Suppressor macrophage (primary cell): ENCODE measurements at places on chromosomes 7 and 10.

- DNase-seq, result no peak
Measured at GRCh38 chr10:77410523-77410922, 227.1 kb downstream of the KCNMA1 start.

DNA sequence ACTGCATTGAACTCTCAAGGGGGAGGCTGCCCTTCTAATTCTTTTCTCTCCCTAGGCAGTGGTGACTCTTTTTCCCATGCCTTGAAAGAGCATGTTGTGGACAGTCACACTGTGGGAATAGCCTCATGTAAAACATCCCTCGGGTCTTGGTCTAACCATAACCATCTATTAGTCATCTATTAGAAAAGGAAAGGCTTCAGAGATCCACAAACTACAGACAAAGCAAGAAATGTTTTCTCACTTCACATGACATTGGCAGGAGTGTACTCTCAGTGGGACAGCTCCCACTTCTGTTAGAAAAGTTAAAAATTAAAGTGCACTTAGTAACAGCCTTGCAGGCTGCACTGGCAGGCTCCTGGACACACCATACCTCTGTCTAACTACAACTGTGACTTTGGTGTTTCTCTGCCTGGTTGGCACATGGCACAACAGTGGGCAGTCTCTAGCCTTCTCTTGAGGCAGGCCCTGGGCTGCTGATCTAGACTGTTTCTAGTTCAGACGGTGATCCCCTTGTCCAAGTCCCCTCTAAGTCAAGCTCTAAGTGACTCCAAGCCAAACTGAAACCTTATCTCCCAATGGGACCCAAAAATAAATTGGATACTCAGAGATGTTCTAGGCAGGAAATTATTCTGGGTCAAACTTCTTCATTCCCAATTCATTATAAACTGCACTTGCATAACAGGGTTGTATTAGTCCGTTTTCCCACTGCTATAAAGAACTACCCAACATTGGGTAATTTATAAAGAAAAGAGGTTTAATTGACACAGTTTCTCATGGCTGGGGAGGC is 57.9 kb upstream of the ITGB1 start:
- no peak for DNase-seq

DNA sequence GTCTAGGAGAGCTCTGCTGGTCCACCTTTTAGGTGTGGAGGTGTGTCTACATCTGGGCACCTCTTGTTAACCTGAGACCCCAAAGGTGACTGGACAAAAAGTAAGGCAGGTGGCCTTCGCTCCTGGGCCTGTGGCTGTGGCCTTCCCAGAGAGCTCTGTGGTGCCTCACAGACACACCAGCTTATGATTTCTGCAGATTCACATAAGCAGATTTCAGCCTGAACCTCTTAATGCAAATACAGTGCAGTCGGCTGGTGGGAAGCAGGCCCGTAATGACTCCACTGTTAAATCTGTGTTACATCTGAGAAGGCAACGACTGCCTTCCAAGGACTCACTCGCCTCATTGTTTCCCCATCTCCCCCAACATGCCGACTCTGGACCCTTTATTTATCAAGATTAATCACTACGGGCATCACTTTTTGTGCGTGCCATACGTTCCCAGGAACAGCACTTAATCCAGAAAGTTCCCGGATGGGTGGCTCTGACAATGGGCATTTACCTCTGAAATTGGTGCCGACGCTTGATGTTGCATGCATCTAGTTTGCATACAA is 119.8 kb downstream of the EBF3 start:
- DNase-seq, result no peak

GRCh38 chr7:114857605-114858004 is 64.3 kb upstream of the MDFIC start:
- no peak for DNase-seq

GRCh38 chr10:33215154-33215553 is 119.3 kb downstream of the NRP1 start:
- DNase-seq, result no peak

- no peak for DNase-seq
Measured at GRCh38 chr10:116696919-116697318, 45.4 kb downstream of the HSPA12A start.

- no peak for DNase-seq
Measured at GRCh38 chr7:22153432-22154142, 203.4 kb downstream of the RAPGEF5 start.

- no peak for DNase-seq
Measured at GRCh38 chr10:82867056-82867455, 992.1 kb downstream of the NRG3 start.

DNA sequence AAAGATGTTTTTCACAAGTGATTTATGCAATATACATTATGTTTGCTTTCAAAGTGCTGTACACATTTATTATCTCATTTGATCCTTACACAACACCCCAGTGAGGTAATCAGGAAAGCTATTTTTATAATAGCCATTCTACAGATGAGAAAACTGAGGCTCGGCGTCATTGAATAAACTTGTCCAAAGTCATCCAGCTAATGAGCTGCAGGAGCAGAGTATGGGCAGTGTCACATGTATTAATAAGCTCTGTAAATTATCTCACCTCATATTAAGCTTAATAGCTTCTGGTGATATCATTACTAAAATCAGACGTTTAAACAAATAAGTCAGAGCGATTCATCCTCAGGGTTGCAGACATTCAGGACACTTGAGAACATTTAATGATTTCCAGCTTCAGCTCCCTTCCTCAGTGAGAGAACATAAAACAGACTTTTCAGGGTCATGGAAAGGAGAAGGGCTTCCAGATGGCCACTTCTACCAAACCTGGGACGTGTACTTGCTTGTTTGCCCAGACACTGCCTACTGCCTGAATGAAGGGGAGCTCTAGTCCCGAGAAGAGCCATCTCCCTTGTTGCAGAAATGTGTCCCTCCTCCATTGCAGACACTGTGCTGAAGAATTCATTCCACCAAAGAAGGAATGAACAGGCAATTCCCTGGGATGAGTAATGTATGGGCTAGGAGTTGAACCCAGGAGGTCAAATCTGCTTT is 20.5 kb upstream of the FZD1 start:
- DNase-seq, result no peak

GRCh38 chr10:24254180-24254579 is 45.2 kb downstream of the KIAA1217 start:
- no peak for DNase-seq

- DNase-seq, result peak; percentile 70
Measured at GRCh38 chr7:91847876-91848588, 32.5 kb downstream of the MTERF1 start.

DNA sequence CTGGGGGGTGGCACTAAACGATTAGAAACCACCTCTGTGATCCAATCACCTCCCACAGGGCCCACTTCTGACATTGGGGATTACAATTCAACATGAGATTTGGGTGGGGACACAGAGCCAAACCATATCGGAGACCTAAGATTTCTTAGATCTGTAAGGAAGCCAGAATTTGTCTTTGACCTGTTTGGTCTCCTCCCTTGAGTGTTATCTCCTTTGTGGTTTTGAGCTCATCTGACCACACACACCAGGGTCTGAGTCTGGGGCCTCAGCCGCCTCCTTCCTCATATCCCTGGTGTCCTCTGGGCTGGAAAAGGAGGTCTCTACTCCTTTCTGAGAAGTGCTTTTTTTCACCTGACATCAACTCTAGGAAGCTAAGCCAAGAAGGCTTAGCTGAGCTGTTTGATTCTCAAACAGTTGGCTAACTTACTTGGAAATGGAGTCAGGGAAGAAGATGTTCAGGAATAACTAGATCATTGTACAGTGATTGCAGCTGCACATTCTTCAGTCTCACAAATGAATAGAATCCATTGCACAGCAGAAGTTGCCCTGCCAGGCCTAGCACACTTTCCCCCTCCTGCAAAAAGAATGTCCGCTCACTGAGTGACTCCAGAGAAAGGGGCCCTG is 167.4 kb downstream of the ARHGAP21 start:
- no peak for DNase-seq

GRCh38 chr7:374706-375311 is 84.8 kb downstream of the FOXL3 start:
- no peak for DNase-seq

- DNase-seq, result no peak
Measured at GRCh38 chr7:136533732-136534131, 334.7 kb upstream of the CHRM2 start.

DNA sequence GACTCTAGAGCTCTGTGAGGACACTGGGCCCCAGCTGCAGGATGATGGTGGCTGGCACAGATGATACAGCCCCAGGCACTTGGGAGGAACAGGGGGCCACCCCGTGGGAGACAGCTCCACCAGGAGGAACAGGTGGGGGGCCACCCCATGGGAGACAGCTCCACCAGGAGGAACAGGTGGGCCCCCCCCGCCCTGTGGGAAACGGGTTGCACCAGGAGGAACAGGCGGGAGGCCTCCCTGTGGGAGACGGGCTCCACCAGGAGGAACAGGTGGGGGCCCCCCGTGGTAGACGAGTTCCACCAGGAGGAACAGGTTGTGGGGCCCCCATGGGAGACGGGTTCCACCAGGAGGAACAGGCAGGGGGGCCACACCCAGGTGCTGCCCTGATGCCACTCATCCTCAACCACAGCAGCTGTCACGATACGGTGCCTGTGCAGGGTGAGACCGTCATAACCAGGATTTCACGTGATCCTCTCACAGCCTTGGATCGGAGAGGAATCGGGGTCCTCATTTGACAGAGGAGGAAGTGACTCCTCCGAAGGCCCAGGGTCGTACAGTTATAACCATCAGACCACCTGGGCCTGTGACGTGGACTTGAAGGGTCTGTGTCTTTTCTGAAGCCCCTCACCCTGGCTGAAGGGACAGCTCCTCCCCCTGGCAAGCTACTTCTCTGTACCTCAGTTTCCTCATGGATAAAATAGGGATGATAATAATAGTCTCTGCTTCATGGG is 49.2 kb upstream of the NANOS1 start:
- no peak for DNase-seq

GRCh38 chr10:2619472-2619871 is 447.9 kb upstream of the PFKP start:
- peak; percentile 5 for DNase-seq

- DNase-seq, result no peak
Measured at GRCh38 chr7:55730197-55730596, 132.4 kb downstream of the SEPTIN14 start.

DNA sequence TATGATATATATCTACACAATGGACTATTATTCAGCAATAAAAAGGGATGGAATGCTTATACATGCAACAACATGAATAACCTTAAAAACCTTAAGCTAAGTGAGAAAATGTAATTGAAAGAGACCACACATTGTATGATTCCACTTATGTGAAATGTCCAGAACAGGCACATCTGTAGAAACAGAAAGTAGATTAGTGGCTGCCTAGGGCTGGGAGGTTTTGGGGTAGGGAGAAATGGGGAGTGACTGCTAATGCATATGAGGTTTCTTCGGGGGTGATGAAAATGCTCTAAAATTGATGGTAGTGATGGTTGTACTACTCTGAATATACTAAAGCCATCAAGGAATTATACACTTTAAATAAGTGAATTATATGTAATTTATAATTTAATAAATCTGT is 14.7 kb downstream of the SLC16A9 start:
- DNase-seq, result no peak

- DNase-seq, result peak; percentile 57
Measured at GRCh38 chr10:71589617-71590551, 129.7 kb downstream of the C10orf105 start.

DNA sequence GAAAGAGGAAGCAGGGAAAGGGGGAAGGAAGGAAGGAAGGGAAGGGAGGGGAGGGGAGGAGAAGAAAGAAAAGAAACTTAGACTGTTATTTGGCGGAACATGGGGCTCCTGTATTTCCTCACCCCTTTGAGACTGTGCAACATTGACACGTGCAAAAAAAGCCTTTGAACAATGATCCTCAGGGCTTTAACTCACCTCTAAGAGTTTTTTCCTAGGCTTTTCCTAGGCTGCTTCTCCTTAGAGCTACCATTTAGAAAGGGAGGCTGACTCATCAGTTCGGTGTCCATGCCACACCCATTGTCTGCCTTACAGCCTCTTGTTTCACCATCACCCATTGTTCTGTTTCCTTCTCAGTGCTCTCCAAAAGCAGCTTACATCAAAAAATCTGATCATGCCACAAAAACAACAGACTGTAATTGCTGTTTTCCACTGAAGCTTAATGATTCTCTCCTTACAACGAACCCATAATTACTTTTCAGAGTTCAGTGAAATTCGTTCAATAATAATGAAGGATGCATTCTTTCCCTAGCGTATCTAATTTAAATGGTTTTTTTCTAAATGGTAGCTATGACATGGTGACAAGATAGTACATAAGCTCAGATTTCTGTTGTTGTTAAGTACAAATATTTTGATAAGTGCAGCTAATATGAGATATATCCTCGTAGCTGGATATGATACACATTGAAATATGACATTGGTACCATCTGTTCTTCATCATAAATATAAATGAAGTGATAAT is 90.8 kb downstream of the PRLHR start:
- DNase-seq, result peak; percentile 35

GRCh38 chr10:10973310-10973709 is 44.4 kb upstream of the CELF2 start:
- DNase-seq, result peak; percentile 36

GRCh38 chr7:80411621-80412020 is 100.2 kb downstream of the GNAT3 start:
- DNase-seq, result no peak

GRCh38 chr7:815284-816216 is 16.7 kb upstream of the SUN1 start:
- DNase-seq, result no peak

GRCh38 chr10:68897336-68897741 is 3.8 kb upstream of the DDX50 start:
- DNase-seq, result peak; percentile 73

GRCh38 chr10:9823268-9823930 is 1194.3 kb upstream of the CELF2 start:
- no peak for DNase-seq

- DNase-seq, result no peak
Measured at GRCh38 chr7:91752102-91752501, 128.4 kb downstream of the MTERF1 start.

DNA sequence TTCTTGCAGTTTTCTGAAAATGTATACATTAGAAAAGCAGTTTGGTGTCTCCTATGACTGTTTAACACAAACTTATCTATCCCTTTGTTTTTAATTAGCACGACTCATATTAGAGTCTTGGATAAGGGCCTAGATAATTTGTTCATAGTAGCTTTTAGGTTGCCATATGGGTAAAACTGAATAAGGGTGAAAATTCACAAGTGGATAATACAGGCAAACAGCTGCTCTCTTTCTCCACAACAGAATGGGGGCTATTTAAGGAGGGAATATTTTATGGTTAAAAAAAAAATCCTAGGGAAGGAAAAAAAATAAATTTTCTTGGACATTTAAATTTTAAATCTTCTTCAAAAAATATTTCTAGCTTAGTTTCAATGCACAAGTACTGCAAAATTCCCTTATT is 1416.1 kb downstream of the GATA3 start:
- no peak for DNase-seq

- DNase-seq, result no peak
Measured at GRCh38 chr7:66776800-66777442, 36.4 kb downstream of the RABGEF1 start.

- DNase-seq, result no peak
Measured at GRCh38 chr10:61973906-61974305, 72.4 kb downstream of the ARID5B start.
